ENCODE measurements at places on chromosomes 3 and 15.

DNA sequence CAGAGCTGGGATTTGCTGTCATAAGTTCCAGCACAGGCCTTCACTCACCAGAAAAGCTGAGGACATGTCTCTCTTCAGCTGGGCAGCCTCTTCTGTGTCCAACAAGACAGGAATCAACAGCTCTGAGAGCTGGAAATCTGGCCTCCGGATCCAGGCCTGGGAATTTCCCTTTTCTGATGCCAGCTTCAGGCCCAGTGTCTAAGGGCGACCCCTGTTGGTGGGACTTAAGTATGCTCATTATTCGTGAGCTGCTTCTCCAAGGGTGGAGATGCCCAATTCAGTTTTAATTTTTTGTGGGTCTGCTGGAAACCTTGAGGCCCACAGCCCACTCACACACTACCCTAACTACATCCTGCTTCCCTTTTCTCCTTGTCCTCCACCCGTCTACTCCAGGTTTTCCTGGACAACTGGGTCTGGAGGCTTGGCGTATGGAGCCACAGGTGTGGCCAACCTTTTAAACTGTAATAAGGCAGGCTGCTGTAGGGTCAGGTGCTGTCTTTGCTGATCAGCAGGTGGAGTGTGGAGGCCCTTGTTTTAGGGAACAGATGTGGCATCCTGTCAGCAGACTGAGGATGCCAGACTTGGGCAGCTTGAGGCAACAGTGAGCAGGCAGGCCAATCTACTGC is 2.6 kb upstream of the CEMIP start:
- H3K36me3 ChIP-seq: no peaks in the 10 kb centered on the region
- no peak overlapping the region for H3K4me3 ChIP-seq
- H3K27me3 ChIP-seq: peaks cover 22% of the 10 kb centered on the region
- DNase-seq: peak; percentile 85
- no peak overlapping the region for H3K27ac ChIP-seq

GRCh38 chr3:185387646-185388045 is 24.7 kb downstream of the MAP3K13 start:
- no peak overlapping the region for H3K4me3 ChIP-seq
- no peaks in the 10 kb centered on the region for H3K36me3 ChIP-seq
- no peaks in the 10 kb centered on the region for H3K4me1 ChIP-seq
- no peak for DNase-seq
- H3K27me3 ChIP-seq: peaks cover 7% of the 10 kb centered on the region

GRCh38 chr15:75542386-75542797 is 36.7 kb downstream of the PTPN9 start:
- no peak overlapping the region for H3K27ac ChIP-seq
- H3K4me1 ChIP-seq: peaks cover 6% of the 10 kb centered on the region
- H3K36me3 ChIP-seq: peaks cover 4% of the 10 kb centered on the region

DNA sequence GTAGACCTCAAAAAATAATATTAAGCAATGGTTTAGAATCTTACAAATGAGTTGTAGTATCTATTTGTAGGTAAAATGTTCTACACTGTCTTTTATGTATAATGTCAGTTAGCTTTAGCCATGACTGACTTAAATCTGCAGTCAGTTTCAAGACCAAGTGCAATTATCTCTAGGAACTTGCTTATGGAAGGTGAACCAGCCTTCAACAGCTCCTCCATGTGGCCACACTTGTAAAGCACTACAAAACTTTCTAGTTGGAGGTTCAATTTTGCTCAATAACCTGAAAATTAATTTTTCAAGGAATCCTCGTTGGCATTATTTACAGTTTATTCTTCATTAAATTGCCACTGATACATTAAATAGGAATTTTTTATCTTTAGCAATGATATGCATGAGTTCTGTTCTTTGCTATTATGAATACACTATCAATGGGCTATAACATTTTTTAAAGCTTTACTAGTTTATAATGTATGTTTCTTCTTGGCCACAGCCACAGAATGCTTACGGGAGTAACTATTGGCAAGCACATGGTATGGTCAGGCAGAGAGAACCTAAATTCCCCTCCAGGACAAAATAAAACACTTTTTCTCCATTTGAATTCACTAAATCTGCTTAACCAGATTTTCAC is 315.3 kb upstream of the UBE2E2 start:
- H3K36me3 ChIP-seq: no peaks in the 10 kb centered on the region
- DNase-seq: peak; percentile 13
- H3K4me3 ChIP-seq: no peak overlapping the region
- H3K4me1 ChIP-seq: no peaks in the 10 kb centered on the region
- H3K27me3 ChIP-seq: peaks cover 5% of the 10 kb centered on the region

GRCh38 chr3:164498917-164499316 is 579.4 kb downstream of the SI start:
- no peaks in the 10 kb centered on the region for H3K27me3 ChIP-seq
- H3K4me1 ChIP-seq: no peaks in the 10 kb centered on the region
- no peak overlapping the region for H3K27ac ChIP-seq
- H3K4me3 ChIP-seq: no peak overlapping the region
- DNase-seq: no peak
- no peaks in the 10 kb centered on the region for H3K36me3 ChIP-seq

- no peaks in the 10 kb centered on the region for H3K27me3 ChIP-seq
- H3K36me3 ChIP-seq: peaks cover 21% of the 10 kb centered on the region
- no peak for DNase-seq
- no peak overlapping the region for H3K4me3 ChIP-seq
- no peak overlapping the region for H3K27ac ChIP-seq
- no peaks in the 10 kb centered on the region for H3K4me1 ChIP-seq
These were observed 60.5 kb downstream of the DNASE1L3 start for GRCh38 chr3:58150130-58150809.
